Body of pancreas (tissue), 4 donors: ENCODE measurements at places on chromosomes 12 and 14. TPM values are rescaled to one million over a fixed set of nuclear protein-coding genes. Genes with fewer than 3 reads are reported as not detected.

DNA sequence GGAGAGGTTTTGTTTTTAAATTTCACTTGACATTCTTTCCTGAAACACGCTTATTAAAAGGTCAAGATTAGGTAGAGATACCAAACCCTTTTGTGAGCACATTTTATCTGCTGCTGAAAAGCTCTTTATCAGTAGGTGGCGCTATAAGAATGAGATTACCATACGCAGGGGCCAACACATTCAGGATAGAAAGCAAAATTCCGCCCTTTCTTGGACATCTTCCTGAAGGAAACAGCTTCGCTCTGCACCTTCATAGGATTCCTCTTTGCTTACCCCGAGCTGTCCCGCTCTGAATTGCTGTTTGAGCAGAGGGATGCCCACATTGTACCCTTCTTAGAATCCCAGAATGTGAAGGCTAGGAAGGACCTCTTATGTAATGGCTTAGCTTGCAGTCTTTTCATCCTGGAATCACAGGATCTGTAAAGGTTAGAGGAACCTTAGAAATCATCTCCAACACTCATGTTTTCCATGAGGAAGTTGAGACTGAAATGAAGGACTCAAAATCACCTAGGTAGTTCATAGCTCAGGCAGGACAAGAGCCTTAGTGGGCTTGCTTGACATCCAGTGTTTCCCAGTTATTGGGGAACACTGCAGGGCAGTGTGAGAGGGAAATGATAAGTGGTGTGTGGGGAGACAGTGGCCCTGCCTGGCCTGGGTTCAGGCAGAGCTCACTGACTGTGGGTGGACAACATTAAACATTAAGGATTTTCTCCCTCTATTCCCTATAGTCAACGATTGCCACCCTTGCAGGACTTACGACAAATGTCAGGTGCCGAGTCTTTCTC lies 38.7 kb upstream of the CRY1 start:
- peak; percentile 12 for DNase-seq

Gene KLHL28
- total RNA-seq = 5.9 TPM

- no peak for DNase-seq
These were observed 121.7 kb downstream of the ZNF664 start for GRCh38 chr12:124094733-124095132.

GRCh38 chr12:530308-530707 lies 70.6 kb downstream of the B4GALNT3 start:
- DNase-seq = no peak

DNA sequence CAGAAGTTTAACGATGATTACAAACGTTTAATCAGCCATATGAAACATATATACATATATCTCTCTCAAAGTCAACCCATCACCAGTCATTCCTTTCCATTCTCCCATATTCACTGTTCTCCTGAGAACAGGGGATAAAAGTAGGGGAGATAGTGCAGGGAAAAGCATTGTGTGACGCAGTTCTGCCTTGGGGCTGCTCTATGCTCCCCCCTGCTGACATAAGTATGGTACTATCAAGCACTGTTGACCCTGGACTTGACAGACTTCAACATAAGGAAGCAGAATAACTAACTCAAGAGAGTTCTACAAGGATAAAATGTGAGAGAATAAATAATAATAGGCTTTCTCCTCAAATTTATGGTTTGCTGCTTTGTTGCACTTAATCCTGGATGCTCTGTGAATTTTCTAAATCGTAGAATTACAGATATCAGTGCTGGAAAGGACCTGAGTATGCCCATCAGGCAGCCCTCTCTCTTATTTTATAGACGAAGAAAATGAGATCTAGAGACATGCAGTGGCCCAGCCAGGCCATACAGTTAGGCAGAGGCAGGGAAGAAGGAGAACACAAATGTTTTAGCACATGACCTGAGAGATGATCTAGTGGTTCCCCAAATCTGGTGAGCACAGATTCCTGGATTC lies 87.2 kb downstream of the SCN8A start:
- DNase-seq = peak; percentile 56

DNA sequence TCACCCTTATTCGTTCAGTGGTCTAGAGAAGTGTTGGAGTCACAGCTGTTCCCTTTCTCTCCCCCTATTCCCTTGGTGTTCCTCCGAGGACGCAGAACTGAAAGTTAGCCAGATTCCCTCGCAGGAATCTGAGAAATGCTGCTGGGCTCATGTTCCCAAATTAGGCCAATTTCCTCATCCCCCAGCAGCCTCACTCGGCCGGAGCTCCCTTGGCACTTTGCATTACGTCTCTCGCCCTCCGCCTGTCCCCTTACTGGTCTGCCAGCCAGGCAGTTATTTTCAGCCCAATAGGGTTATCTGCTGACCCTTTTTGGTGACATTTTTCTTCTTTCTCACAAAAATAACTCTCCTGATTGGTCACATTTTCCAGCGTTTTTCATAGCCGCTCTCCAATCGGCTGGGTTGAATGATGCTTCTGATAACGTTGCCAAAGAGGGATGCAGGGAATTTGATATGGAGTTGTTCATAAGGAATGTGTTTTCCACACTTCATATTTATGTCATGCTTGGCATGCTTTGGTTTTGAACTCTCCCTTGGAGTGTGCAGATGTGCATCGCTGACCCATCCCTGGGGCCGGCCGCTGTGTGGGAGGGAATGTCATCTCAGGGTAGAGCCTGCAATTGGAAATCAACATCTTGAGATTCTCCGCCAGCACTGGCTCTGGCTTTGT lies 9.9 kb downstream of the IFT43 start:
- DNase-seq = no peak

Gene VSIG10
- total RNA-seq = 41.0 TPM

- DNase-seq = no peak
These were observed 9.5 kb upstream of the NR4A1 start for GRCh38 chr12:52041695-52042123.

DNA sequence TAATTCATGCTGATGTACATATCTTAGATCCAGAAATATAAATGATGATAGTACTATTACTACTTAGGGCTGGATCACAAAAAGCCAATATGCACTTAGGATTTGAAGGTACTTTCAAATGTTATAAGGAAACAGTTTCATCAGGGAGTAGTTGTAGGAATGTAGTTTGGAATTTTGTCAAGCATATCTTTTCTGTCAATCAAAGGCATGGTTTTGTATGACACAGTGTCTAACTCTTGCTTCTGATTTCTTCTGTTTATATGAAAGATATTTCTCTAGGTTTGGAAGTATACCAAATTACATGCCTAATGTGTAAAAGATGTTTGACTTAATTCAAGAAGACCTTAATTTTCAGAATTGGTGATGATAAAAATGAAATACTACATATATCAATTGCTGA lies 135.7 kb downstream of the RAD51B start:
- no peak for DNase-seq

DNA sequence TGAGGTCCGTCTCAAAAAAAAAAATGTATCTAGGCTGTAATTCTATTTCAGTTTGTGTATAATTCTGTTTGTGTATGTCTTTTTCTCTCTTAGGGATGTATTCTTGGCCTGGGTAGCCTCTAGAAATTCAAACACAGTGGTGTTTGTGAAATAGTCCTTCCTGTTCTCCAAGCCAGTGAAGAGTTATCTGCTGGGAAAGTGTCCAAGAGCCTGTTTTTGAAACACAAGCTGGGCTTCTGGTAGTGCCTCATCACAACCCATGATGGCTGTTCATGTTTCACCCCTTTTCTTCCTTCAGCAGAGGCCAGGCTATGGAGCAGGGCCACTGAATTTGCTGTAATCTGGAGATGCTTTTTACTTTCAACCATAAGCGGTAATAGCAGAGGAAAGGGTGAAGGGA lies 14.7 kb downstream of the METTL3 start:
- DNase-seq = no peak

- no peak for DNase-seq
These were observed 3.8 kb downstream of the IRAK4 start for GRCh38 chr12:43762596-43762995.

DNA sequence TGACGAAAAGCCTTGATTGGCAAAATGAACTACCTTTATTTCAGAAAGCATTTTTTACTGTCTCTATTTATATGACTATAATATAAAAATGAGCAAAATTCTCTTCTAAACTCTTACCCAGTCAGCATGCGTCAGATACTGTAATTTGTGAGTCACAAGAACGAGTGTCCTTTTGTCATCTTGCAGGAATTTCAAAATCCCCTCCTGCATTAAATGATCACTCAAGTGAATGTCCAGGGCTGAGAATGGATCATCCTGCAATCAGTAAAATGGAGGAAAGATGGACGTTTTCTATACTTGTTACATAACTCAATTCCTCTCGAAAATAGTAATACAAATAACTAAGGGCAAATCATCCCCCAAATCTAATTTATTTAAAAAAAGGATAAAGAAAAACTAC lies 77.7 kb upstream of the KCNJ8 start:
- DNase-seq = no peak

- DNase-seq = peak; percentile 82
These were observed 15.2 kb upstream of the PEBP1 start for GRCh38 chr12:118120579-118121363.

Gene SELPLG
- 0.66 TPM for total RNA-seq

Gene CYP27B1
- total RNA-seq = 3.6 TPM

GRCh38 chr14:51597261-51598001 lies 54.3 kb upstream of the FRMD6 start:
- no peak for DNase-seq

DNA sequence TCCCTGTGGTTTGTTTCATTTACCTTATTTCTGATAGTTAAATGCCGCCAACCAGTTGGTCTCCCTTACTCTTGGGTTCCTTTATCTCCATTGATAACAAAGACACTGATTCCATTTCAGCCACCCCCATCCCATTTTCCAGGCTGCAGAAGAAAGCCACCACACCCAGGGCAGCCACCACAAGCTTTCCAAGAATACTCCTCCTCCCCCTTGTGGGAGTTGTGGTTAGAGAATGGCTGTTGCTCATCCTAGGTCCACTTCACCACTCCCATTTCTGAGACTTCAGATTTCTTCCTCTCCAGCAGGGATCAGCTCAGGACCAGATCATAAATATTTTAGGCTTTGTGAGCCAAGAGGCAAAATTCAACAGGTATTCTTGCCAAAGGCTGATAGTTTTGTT lies 73.9 kb downstream of the ANO4 start:
- no peak for DNase-seq

GRCh38 chr12:110002676-110003515 lies 3.7 kb downstream of the ANKRD13A start:
- DNase-seq = peak; percentile 25

Gene E2F7
- total RNA-seq = not detected

Gene C14orf39
- not detected for total RNA-seq

GRCh38 chr14:104120281-104120741 lies 18.1 kb upstream of the KIF26A start:
- DNase-seq = no peak

Gene RNU4-1
- under 0.01 TPM for total RNA-seq

DNA sequence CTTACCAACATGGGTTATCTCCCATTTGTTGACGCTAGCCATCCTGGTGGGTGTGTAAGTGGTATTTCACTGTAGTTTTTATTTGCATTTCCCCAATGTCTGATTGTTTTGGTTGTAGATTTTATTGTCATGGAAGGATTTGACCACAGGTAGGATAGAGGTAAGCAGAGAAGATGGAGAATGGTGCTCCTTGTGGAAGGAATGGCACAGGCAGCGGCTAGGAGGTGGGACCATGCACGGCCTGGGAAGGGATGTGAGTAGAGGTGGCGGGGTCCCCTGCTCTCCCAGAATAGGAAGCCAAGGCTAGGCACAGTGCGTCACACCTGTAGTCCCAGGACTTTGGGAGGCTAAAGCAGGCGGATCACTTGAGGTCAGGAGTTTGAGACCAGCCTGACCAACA lies 41.4 kb downstream of the PHETA1 start:
- no peak for DNase-seq

Gene B3GNT4
- total RNA-seq = not detected

DNA sequence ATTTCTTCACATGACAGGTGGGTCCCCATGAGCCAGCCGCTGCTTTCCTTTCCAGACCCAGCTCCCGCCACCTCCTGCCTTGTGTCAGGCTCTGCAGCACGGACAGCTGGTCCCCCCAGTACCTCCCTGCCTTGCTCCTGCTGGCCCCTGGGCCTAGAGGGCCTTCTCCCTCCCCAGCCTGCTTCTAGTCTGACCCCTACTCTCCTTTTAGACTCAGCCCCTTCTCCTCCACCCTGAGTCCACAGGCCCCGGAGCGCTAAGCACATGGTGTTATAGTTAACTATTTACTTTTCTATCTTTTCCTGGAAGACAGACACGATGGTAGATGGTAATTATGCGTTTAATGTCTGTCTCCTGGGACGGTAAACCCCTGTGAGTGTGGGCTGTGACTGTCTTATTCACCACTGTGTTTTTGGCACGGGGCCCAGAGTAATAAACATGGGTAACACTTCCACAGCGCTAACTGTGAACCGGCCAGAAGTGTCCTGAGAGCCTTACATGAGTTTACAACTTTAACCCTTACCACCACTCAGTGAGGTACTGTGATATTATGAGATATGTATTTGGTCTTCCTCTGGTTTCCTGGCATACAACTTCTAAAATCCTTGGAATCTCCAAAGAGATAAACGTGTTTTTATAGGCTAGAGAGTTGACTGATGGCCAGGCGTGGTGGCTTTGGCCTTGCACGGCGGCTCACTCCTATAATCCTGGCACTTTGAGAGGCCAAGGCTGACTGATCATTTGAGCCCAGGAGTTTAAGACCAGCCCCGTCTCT lies 41.2 kb downstream of the DGLUCY start:
- peak; percentile 67 for DNase-seq

DNA sequence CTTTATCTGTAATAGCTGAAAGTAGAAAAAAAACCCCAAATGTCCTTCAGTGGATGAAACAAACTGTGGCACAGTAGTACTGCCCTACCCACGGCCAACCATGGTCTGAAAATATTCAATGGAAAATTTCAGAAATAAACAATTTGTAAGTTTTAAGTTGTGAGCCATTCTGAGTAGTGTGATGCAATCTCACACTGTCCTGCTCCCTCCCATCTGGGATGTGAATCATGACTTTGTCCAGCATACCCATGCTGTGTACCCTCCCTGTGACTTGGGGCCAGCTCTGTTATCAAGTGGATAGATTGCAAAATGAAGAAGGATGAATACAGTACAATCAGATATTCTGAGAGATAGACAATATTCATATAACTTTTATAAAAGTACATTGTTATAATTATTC lies 106.2 kb downstream of the SMOC1 start:
- DNase-seq = no peak

DNA sequence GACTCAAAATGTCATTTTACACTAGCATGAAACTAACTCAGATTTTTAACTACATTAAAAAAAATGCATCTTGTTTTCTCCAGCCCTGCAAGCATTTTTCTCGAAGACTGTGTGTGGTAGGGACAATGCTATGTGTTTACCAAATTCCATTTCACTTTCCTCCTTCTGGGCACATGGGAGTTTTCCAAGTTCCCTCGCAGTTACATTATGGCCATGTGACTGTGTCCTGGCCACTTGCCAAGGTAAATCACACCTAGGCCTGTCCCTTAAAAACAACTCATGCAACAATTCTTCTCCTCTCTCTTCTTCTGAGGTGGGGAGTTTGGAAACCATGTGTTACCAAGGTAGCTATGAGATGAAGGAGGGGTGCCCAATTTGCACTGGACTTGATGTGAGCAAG lies 108.7 kb downstream of the SYT10 start:
- no peak for DNase-seq

GRCh38 chr12:48788524-48788853 lies 400 bp downstream of the ADCY6 start:
- DNase-seq = no peak

GRCh38 chr12:5466521-5466960 lies 34.6 kb downstream of the NTF3 start:
- no peak for DNase-seq

Gene MYF5
- not detected for total RNA-seq

Gene SYCP3
- 0.26 TPM for total RNA-seq
